Pancreas (tissue), 10 donors: ENCODE measurements at places on chromosomes 1 and 21. TPM values are rescaled to one million over a fixed set of nuclear protein-coding genes. Genes with fewer than 3 reads are reported as not detected.

PRDM16 gene
- 11.0 TPM for total RNA-seq

RPF1 gene
- 10.0 TPM for total RNA-seq

ALPL gene
- 2.9 TPM for total RNA-seq

- no peak overlapping the region for H3K4me3 ChIP-seq
- H3K36me3 ChIP-seq: no peaks in the 10 kb centered on the region
- peaks cover 21% of the 10 kb centered on the region for H3K4me1 ChIP-seq
- no peak for DNase-seq
- no peak overlapping the region for H3K27ac ChIP-seq
These were observed 25.7 kb upstream of the ERO1B start for GRCh38 chr1:236307435-236307834.

- no peak overlapping the region for H3K4me3 ChIP-seq
- H3K4me1 ChIP-seq: no peaks in the 10 kb centered on the region
- no peaks in the 10 kb centered on the region for H3K27me3 ChIP-seq
- H3K27ac ChIP-seq: no peak overlapping the region
These were observed 6.0 kb downstream of the PLEKHG5 start for GRCh38 chr1:6485168-6486101.

GRCh38 chr1:172085317-172085716 lies 244.0 kb downstream of the DNM3 start:
- H3K27me3 ChIP-seq: no peaks in the 10 kb centered on the region
- no peak overlapping the region for H3K4me3 ChIP-seq
- no peak overlapping the region for H3K27ac ChIP-seq

DNA sequence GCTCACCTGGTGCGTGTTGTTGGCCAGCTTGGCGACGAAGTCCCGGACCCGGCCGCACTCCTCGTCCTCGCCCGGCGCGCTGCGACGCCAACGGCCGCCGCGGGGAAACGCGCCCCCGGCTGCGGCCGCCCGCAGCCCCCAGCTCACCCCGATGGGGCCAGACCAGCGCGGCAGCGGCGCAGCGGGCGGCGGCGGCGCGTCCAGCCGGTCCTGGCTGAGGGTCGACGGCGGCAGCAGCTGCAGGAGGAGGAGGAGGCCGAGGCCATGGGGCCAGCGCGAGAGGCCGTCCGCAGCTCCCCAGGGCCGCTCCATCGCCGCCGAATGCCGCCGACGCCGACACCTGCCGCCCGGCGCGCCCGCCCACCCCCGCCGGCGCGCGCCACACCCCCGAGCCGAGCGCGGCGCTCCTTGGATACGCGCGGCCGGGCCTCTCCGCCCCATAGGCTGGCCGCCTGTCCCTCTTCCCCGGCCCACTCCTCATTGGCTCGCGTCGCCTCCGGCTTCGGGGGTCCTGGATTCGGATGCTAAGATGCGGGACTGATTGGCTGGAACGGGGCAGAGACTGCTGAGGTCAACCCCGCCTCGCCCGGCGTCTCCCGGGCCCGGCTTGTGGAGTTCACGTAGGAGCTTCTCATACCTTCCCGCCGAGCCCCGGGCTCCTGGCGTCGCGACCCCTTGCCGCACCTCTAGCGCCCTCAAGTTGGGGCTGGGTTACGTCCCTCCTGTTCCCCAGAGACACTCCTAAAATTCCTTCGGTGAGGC lies at the start of gene SORT1:
TSS of gene SORT1 (minus strand) at position 338 of the 762 bp plus-strand sequence. CDS start at position 312, 26 bp downstream.
- H3K27me3 ChIP-seq: no peaks in the 10 kb centered on the region
- DNase-seq: peak; percentile 90
- H3K4me3 ChIP-seq: peak within 1 kb of the TSS; percentile 59
- peak within 1 kb of the TSS; percentile 39 for H3K27ac ChIP-seq
